H7 (cell line): ENCODE measurements at places on chromosomes 4 and X.
A peak's percentile ranks its signal among the peaks of the same experiment; 100 is the strongest.

- no peak for DNase-seq
Observed at GRCh38 chr4:27881705-27882104, 1021.1 kb downstream of the STIM2 start.

- DNase-seq, result no peak
Observed at GRCh38 chr4:7134737-7135388, 57.5 kb upstream of the SORCS2 start.

- DNase-seq, result no peak
Observed at GRCh38 chr4:12036450-12036849, 607.8 kb upstream of the HS3ST1 start.

DNA sequence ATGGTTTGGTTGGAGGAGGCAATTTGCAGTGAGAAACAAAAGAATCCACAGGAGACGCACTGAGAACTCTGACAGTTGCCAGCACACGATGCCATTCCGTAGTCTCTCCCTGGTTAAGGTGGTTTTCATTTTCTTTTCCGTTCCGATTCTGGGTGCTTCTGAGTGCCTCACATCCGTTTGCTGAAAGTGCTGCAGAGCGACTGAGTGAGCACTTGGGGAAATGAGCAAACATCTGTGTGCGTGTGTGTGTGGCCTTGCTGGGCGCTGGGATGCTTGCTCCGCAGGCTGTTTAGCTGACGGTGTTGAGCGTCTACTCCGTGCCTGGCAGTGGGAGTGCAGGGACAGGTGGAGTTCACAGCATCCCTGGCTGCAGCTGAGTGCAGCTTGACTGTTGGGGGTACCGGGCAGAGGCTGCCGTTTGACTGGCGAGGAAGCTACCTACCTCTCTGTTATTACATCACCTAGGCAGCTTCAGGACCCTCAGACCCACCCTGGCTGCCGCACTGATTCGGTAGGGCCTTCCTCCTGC lies 49.3 kb downstream of the SORCS2 start:
- no peak for DNase-seq

GRCh38 chr4:151717314-151717713 lies 43.5 kb downstream of the GATB start:
- no peak for DNase-seq

DNA sequence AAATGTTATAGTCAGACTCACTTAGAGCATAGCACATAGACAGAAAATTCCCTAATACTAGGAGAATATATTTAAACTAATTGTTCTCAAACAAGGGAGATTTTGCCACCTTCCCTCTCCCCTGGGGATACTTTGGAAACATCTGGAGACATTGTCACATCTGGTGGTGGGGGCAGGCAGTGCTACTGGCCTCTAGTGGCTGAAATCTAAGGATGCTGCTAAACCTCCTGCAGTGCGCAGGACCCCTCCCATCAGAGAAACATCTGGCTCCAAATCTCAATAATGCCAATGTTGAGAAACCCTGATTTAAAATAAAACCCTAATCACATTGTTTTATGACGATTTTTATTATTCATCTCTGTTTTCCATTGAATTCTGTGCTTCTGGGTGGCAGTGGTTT lies 244.9 kb downstream of the FRMPD4 start:
- peak; percentile 39 for DNase-seq
